ENCODE measurements at places on chromosomes 5 and 9.

GRCh38 chr5:157545610-157546310 is 29.8 kb downstream of the ADAM19 start:
- DNase-seq: no peak

DNA sequence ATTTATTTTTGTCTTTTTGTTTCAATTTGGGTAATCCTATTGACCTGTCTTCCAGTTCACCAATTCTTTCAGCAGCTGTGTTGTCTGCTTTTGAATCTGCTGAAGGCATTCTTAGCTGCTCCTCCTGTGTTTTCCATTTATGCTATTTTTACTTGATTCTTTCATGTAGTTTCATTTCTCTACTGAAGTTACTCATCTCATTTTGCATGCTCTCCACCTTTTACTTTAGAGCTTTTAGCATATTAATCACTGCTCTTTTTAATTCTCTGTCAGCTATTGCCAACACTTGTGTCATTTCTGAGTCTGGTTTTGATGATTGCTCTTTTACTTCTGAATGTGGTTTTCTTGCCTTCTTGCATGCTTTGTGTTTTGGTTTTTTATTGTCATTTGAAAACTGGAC is 496.0 kb upstream of the CLINT1 start:
- DNase-seq: no peak

DNA sequence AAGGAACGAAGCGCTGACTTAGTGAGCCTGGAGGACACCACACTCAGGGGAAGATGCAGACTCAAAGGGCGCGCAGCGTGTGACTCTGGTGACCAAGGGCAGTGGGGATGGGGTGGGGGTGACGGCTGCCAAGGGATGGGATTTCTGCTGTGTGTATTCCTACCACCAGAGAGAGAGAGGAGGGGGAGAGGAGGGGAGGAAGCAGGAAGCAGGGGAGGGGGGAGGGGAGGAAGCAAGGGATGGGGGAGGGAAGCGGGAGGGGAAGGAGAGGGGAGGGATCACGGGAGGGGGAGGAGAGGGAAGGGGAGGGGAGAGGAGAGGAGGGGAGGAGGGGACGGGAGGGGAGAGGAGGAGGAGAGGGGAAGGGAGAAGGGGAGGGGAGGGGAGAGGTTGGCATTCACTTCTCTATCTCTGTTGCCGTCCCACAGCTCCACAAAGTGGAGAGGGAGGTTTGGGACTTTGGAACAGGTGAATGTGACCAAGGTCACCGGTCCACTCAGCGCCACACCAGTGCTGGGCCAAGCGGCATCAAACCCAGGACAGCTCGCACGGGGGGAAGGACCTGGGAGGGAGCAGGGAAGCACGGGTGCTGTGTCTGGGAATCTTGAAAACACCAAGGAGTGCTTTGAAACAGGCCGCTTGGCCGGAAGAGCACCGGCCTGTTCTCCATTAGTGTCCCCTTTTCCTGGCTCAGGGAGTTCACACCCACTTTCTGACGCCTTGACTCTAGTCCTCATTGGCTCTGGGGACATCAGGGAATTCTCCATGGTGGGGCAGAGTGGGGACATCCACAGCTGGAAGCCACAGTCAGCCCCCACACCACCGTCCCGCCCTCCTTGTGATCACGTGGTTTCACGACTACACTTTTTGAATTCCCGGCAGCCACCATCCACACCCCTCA is 77.4 kb downstream of the VAV2 start:
- DNase-seq: no peak

DNA sequence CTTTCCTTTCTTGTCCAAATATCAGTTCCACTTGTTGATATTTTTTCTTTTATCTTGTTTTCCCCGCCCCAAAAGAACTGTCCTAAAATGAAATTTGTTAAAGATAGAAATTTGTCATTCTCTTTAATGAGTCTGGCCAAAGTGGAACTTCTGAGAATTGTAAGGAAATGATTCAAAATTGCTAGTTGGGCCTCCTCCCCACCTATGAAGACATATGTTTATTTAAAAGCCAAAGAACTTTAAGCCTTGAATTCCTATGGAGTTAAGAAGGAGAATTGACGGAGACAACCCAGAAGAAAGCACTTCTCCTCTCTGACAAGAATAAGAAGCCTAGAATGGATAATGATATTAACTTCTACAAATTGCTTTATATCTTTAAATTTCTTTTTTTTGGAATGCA is 59.1 kb upstream of the ALDH1A1 start:
- no peak for DNase-seq

DNA sequence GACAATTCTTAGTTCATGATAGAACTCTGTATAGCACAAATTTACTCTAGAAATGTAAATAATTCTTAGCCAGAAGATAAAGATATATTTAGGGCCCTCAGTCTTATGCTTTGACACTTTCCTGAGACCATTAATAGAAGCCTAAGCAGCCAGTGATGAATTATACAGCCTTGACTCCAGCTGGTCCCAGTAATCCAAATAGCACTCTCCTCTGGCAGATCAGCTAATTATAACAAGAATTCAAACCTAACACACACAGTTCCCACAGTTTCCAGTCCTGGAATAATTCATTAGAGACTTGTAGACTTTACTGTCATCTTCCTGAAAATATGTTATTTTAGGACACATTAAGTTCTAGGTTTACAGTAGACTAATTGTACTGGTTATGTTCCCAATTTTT is 50.4 kb downstream of the SHOC1 start:
- no peak for DNase-seq

DNA sequence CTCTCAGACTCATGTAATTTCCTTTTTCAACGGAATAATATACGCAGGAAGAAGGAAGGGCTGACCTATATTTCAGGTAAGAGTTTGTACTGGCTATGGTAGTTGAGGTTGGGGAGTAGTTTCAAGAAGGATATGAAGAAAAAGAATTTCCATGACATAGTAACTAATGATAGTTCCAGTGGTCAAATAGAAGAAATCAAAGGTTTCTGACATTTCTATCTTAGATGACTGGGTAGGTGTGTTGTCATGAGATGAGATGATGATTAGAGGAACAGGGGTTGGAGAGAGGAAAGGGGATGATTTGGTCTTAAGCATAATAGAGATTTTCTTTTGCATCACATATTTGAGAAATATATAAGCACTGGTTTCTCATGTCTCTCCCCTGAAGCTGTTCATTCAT is 166.0 kb downstream of the SPATA31D1 start:
- no peak for DNase-seq

DNA sequence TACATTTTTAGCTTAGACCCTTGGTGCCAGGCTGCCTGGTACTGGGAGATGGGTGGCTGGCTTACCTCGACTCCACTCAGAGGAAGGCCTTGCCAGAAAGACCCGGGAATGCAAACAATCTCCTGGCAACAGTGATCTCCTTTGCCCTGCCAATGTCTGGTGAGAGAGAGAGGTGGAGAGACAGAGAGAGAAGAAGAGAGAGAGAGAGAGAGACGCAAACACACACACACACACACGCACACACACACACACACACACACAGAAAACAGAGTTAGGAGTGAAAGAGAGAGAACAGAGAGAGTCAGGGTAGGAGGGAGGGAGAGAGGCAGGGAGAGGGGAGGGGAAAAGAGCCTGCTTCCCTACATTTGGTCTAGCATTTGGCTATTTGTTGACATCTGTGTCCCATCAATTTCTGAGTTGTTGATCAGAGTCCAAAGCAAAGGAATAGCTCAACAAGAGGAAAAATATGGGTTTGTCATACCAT is 181.6 kb upstream of the MAP1B start:
- no peak for DNase-seq

- DNase-seq: no peak
These were observed 6.5 kb downstream of the GAS1 start for GRCh38 chr9:86940774-86941173.

- peak; percentile 8 for DNase-seq
These were observed 248.1 kb downstream of the CETN3 start for GRCh38 chr5:90161414-90161813.

DNA sequence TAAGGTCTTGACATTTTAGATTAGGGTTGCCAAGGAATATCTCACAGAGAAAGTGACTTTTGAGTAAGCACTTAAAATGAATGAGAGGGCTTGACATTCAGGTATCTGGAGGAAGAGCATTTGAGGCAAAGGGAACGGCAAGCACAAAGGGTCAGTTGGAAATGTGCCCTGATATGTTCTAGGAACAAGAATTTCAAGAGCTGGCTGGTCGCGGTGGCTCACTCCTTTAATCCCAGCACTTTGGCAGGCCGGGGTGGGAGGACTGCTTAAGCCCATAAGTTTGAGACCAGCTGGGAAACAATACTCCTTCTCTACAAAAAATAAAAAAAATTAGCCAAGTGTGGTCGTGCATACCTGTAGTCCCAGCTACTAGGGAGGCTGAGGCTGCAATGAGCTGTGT is 16.5 kb downstream of the KIAA1958 start:
- DNase-seq: no peak

DNA sequence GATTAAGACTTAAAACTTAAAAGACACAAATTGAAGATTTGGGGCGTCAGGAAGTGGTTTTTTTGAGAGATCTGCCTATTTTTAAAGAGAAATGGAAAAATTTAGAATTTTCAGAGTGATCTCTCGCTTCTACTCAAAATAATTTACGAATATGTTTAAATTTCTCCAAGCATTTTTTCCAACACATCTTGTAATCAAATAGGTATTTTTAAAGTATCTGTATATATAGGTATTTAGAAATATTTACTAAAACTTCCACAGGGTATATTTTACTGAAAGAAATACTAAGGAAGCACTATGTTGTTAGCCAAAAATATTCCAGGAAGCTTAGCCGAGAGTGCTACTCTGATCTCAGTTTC is 9.8 kb upstream of the PCDHB1 start:
- no peak for DNase-seq

- no peak for DNase-seq
These were observed 190.7 kb upstream of the TYRP1 start for GRCh38 chr9:12502520-12502919.

DNA sequence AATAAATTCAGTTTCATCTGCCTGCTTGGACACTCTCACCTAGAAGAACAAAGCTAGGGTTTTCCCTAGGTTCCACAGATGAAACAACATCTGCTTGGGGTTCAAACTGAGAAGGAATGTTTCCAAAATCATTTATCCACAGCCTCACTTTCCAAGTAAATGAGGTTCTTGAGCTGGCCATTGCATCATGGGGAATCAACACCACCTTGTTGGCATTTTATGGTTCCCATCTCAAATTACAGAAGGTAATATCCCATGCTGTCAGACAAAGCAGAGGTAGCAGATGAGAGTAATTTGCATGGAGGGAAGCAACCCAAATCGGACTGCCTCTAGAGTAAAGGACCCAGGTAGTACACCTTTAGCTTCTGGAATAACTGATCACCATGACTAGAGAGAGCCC is 10.5 kb upstream of the NR4A3 start:
- no peak for DNase-seq

DNA sequence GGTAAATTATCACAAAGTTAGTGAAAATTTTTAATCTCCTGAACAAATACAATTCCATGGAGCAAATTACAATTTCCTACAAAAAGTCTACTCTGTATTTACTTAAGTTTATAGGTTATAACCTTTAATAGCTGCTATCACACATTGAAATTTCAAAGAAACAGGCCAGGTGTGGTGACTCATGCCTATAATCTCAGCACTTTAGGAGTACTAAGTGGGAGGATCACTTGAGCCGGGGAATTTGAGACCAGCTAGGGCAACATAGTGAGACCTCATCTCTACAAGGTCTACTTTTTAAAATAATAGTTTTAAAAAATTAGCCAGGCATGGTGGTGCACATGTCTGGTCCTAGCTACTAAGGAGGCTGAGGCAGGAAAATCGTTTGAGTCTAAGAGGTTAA is 50.3 kb downstream of the HINT1 start:
- no peak for DNase-seq

GRCh38 chr9:3788211-3788610 is 262.4 kb upstream of the RFX3 start:
- DNase-seq: no peak

DNA sequence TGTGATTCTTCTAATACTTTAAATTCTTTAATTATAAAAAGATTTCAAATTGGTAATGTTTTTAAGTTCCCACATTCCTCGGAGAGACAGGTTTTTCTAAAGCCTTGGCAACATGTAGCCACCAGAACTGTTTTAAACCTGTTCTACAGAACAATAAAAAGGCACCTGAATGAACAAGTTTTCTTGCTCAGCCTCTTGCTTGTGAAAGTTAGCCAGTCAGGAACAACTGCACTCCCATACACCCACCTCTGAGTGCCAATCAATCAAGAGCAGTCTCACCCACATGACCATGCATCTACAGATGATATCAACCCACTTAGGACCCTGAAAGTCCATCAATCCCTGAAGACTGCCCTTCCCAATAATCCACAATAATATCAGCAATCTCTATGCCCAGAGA is 62.3 kb downstream of the AP3B1 start:
- no peak for DNase-seq

GRCh38 chr9:16257604-16258003 is 612.9 kb downstream of the BNC2 start:
- no peak for DNase-seq

DNA sequence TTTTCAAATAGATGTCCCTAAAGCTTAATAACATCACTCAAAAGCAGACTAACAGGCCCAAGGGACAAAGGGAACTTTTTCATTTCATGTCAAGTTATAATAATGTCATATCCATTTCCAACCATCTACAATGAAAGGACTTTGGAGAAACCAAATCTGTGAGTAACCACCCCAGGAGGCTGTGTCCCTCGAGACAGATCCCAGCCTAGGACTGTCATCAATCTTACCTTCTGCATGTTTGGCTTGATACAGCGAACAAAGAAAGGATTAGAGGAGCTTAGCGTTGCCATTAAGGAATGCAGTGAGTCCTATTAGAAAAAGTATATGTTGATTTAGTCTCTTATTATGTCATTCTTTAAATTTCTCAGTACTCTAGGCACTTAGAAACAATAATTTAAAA is 137.8 kb upstream of the RETREG1 start:
- no peak for DNase-seq

DNA sequence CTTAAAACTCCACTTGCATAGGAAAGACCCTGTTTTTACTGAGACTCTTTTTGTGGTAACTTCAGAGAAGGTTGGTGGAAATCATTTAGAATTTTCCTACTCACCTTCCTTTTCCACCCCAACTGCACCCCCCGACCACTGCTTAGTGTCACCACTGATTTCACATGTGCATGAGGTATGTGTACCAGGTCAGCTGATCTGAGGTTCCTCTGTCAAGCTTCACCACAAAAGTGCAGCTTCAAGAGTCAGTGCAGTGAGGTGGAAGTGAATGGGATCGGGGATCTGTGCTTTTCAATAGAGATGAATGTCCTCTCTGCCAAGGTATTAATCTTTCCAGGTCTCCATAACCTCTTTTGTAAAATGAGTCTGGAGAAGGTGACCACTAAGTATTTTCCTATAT is 260.5 kb upstream of the WWC1 start:
- no peak for DNase-seq

DNA sequence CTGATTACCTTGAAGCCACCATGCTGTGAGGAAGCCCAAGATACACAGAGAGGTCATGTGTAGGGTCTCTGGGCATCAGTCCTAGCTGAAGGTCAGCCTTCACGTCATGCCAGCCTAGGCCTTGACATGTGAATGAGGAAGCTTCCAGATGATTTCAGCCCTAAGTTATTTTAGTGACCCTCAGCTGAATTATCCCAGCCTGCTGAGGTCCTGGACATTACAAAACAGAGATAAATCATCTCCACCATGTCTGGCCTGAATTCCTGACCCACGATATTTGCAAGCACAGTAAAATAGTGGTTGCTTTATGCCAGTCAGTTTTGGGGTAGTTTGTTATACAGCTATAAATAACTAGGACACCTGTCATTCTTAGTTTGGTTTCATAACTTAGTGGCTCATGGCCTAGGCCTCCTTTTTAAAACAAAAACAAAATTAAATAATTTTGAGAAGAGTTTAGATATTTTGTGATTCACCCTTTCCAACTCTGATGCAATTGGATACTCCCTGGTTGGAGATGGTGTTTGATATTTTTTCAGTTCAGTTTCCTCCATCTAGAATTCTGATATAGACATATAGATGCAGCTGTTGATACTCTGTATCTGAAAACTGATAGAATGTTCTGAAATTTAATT is 571.3 kb upstream of the CLINT1 start:
- no peak for DNase-seq

All from left kidney (tissue), 8 donors.